ENCODE measurements at places on chromosomes 6 and 20.
A peak's percentile ranks its signal among the peaks of the same experiment; 100 is the strongest.

DNA sequence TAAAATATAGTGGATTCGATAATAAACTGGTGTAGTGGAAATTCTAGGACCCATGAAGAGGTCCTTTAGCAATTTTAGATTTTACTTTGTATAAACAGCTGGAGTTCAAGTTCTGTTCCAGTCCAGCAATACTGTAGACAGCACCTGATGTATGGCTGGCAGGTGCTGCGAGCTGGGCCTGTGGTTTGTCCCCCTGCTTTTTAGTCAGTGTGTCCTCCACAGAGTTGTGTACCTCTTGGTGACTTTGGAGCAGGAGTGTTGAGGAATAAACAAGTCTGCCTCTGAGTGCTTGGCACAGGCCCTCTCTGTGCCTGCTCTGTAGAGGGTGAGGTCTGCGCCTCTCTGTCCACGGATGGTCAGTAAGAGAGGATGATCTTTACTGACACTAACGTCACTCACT, 13.8 kb downstream of the STX16 start:
- DNase-seq, result no peak

GRCh38 chr20:59723108-59723500, 118.8 kb downstream of the PHACTR3 start:
- no peak for DNase-seq

DNA sequence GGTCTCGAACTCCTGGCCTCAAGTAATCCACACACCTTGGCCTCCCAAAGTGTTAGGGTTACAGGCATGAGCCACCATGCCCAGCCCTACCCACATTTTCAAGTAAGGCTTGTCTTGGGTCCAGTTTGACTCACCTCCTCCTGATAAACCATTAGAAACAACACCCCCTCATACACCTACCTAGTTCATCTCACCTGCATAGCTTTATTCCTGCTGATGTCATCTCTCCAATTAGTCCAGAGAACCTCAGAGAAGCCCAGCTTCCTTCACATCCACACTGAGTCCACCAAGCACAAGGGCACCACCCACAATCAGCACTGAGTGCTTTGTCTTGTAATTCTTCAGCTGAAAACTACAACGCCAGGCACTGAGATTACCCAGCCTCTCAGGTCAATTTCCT, 35.3 kb downstream of the KIF16B start:
- no peak for DNase-seq

DNA sequence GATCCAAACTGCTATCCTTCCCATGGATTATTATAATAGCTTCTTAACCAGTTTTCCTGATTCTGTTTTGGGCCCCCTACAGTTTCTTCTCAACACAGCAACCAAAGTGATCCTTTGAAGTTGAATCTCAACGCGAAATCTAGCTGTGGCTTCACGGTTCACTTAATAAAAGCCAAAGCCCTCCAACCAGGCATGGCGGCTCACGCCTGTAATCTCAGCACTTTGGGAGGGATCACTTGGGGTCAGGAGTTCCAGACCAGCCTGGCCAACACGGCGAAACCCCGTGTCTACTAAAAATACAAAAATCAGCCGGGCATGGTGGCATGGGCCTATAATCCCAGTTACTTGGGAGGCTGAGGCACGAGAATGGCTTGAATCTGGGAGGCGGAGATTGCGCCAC, 3.3 kb downstream of the RMND1 start:
- no peak for DNase-seq

DNA sequence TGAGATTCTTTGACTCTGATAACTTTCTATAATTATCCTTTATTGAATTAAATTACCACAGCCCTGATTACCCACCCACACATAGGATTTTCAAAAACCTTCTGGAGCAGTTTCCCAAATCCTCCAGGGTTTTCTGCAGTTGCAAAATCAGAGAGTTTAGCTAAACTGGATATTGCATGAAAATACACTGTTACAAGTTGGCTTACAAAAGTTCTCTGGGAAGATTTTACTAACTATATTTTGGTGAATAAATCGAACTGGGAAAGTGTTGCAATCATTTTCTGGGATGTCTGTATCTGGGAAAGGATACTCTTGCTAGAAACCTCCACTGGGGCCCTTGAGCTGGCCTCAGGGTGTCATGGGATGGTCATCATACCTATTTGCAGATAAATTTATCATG, 97.6 kb upstream of the STMND1 start:
- DNase-seq, result no peak

- no peak for DNase-seq
These were observed 16.1 kb upstream of the ZNF165 start for GRCh38 chr6:28064272-28064671.

DNA sequence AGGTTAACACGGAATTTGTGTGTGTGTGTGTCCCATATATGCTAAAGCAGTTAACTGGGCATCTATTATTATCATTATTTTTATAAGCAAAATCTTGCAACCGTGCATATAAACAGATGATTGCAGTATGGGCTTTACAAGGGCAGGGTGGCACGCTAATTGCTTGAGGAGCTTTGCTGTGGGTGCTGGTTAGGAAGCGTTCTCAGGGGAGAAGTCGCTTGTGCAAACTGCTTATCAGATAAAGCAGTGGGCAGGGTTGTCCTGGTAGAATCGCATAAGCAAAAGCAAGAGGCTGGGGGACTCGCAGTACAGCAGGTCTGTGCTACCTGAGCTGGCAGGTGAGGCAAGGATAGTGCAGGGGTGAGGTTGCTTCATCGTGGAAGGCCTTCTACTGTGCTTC, 9.7 kb upstream of the CCN6 start:
- no peak for DNase-seq

GRCh38 chr6:38909015-38909730, 139.4 kb upstream of the GLP1R start:
- no peak for DNase-seq

GRCh38 chr6:24692848-24693592, 25.9 kb downstream of the C6orf62 start:
- no peak for DNase-seq

GRCh38 chr6:54361734-54362133, 53.5 kb downstream of the TINAG start:
- no peak for DNase-seq

- DNase-seq, result no peak
These were observed 114.8 kb downstream of the LRFN2 start for GRCh38 chr6:40472353-40472752.

DNA sequence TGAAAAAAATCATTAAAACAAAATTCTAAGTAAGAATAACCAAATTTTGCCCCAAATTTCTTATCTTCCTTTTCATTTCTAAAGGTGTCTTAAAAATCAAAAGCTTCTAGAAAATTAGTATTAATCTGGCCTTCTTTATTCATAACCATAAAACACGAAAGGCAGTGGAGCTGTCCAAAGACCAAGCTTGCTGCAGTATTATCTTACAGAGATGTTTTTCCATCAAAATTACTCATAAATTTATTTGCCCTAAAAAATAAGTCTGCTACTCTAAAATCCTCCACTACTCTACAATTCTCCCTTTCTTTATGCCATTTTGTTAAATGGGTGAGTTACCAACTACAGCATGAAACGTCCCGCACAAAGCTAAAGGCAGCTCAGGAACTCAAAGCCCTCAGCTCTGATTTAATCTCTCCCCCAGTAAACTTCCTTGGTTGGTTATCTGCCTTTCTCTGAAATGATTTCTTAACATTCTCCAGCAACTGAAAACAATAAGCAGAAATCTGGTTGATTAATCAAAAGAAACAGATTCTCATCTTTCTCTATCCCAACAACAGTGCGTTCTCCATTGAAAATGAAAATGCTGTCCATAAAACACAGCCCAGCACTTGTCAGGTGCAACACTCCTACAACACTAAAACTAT, 2.1 kb downstream of the USP49 start:
- no peak for DNase-seq

- peak; percentile 96 for DNase-seq
These were observed 18.1 kb upstream of the CEBPB start for GRCh38 chr20:50172347-50173013.

- no peak for DNase-seq
These were observed 58.1 kb downstream of the RAB44 start for GRCh38 chr6:36755435-36756348.

DNA sequence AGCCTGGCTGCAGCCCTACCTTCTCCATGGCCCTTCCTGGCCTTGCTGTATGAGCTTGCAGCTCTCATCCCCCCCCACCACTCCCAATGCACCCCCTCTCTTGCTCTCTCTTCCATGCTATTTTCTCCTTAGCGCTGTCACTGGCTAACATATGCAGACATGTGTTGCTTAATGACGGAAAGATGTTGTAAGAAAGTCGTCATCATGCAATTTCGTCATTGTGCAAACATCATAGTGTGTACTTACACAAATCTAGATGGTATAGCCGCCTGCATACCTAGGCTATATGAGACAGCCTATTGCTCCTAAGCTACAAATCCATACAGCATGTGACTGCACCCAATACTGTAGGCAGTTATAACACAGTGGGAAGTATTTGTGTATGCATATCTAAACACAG, 27.0 kb downstream of the ANGPT4 start:
- no peak for DNase-seq

DNA sequence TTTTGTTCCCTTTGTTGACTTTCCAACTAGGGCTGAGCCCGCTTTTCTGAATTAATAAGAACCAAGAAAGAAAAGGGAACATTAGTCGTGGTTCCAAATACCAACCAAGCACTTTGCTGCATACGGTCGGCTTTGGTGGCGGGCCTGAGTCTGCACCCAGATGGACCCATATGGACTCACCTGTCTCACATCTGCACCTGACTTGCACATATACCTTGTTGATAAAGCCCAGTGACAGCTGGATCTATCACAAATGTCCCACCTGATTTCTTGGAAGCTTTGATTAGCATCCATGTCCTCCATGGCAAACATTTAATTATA, 39.0 kb downstream of the TPD52L1 start:
- no peak for DNase-seq

- no peak for DNase-seq
These were observed 511.8 kb downstream of the LMBRD1 start for GRCh38 chr6:69285054-69285453.

DNA sequence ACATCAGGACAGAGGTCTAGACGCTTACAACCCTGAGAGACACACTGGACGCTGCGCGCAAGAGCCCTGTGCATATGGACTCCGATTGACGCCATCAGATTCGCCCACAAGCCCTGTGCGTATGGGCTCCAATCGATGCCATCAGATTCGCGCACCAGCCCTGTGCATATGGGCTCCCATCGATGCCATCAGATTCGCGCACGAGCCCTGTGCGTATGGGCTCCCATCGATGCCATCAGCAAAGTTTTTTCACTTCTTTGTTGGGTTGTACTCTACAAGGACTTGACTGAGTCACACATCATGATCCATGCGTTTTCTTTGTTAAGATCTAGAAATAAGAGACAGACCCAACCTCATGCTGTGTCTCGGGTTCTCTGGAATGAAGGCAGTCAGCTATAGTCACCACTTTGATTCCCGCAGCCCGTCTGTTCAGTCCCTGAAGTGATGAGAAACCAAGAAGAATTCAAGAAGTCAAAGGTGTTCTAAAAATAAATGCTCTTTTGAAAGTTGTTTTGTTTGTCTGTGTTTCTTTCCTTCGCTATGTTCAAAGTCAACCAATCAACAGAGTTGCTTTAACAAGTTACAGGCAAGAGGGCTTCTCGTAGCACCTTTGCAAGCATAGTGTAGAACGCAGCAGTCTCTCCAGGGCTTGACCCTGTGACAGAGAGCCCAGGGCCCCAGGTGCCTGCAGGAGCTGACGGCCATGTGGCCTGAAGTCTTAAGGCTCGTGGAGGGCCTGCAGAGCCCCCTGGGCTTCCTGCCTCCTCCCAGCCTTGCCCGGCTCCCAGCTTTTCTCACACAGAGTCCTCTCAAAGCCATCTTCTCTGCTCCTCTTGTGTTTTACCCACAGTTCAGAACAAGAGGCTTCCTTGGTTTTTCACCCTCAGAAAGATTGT, 7.9 kb downstream of the RPS6KA2 start:
- no peak for DNase-seq

DNA sequence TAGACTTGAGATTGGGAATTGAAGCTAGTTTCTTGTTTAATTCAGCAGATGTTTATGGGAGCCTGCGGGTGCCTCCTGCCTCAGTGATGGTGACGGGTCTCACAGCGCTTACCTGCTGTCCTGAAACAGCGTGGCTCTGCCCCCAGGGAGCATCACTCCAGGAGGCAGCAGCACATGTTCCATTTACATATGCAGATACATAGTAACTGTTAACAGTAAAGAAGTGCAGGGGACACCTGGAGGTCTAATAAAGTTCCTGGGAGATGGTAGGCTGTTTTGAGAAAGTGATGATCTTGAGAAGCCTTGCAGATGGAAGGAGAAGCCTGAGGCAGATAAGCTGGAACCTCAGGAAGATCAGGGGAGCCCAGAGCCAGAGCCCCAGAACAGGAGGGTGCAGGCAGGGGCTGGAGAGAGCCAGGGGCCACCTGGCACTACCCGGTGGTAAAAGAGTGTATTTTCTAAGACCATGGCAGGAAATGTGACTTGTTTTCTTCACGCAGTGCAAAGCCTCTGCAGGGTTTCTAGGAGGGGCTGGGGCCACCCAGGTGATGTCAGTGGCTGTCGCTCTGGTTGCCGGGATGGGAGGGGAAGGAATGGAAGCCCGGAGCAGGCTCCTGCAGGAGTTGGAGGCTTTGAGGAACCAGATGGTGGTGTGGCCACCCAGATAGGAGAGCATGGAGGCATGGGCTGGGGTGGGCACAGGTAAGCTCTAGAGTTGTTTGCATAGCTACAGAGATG, 24.2 kb upstream of the KIF25 start:
- DNase-seq, result no peak

DNA sequence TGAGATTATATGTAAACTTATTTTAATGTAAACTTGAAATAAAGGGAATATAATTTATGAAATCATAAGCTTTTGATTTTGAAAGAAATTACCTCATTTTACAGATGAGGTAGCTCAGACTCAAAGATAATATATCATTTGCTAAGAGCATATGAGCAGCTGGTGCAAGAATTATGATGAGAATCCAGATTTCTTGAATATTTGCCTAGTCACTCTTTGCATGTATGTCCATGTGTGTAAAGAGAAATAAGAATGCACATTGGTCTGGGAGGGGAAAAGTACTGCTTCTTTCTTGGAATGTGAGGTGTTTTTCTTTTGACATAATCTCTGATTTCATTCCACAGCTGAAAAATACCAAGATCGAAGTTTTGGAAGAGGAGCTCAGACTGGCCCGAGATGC, 11.1 kb upstream of the SNRNP48 start:
- DNase-seq, result no peak

DNA sequence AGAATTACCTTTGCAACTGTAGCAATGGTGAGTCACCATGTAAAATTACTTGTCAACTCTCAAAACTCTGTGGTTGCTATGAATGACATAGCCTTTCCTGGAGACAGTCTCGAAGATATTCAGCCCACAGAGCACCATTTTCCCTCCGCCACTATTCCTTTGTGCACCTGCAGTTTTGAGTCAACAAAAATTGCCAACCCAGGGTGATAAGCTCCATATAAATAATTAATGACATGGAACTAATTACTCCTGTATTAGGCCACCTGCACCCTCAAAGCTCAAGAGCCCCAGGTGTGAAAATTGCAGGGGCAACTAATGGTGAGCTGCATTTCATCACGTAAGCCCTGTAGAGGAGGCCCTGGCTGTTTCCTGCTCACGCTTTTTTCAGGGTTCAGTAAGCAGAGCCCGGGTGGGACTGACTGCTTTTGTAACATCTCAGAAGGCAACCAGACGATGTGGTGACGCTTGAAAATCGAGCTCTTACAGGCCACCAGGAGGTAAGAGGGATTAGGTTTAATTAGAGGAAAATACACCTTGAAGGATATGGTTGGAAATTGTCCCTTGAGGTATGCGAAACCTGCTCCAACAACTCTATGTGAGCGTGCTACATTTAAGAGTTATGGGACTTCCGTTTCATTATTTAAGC, 70.8 kb downstream of the BMP2 start:
- no peak for DNase-seq

- no peak for DNase-seq
These were observed 683.7 kb upstream of the ID4 start for GRCh38 chr6:19153270-19153980.

- peak; percentile 6 for DNase-seq
These were observed 75.7 kb upstream of the JARID2 start for GRCh38 chr6:15170126-15170525.

Data from sigmoid colon (tissue), 7 donors.